ENCODE measurements at places on chromosomes 13 and 19. TPM values are rescaled to one million over a fixed set of nuclear protein-coding genes. Genes with fewer than 3 reads are reported as not detected.

ZNF112 gene
- 2.3 TPM for total RNA-seq

SRRM5 gene
- total RNA-seq, result 1.1 TPM

PLPPR3 gene
- 4.1 TPM for total RNA-seq

REEP6 gene
- 5.3 TPM for total RNA-seq

MAU2 gene
- 15.9 TPM for total RNA-seq

TMEM238 gene
- 9.4 TPM for total RNA-seq

C19orf81 gene
- 9.5 TPM for total RNA-seq

ZNF83 gene
- 0.07 TPM for total RNA-seq

ZNF610 gene
- total RNA-seq, result not detected

SIGLEC12 gene
- total RNA-seq, result not detected

COL4A1 gene
- 87.5 TPM for total RNA-seq
